ENCODE measurements at places on chromosomes 1 and 21.
A peak's percentile ranks its signal among the peaks of the same experiment; 100 is the strongest.

- DNase-seq = no peak
Observed at GRCh38 chr1:49199564-49199963, 422.9 kb upstream of the BEND5 start.

DNA sequence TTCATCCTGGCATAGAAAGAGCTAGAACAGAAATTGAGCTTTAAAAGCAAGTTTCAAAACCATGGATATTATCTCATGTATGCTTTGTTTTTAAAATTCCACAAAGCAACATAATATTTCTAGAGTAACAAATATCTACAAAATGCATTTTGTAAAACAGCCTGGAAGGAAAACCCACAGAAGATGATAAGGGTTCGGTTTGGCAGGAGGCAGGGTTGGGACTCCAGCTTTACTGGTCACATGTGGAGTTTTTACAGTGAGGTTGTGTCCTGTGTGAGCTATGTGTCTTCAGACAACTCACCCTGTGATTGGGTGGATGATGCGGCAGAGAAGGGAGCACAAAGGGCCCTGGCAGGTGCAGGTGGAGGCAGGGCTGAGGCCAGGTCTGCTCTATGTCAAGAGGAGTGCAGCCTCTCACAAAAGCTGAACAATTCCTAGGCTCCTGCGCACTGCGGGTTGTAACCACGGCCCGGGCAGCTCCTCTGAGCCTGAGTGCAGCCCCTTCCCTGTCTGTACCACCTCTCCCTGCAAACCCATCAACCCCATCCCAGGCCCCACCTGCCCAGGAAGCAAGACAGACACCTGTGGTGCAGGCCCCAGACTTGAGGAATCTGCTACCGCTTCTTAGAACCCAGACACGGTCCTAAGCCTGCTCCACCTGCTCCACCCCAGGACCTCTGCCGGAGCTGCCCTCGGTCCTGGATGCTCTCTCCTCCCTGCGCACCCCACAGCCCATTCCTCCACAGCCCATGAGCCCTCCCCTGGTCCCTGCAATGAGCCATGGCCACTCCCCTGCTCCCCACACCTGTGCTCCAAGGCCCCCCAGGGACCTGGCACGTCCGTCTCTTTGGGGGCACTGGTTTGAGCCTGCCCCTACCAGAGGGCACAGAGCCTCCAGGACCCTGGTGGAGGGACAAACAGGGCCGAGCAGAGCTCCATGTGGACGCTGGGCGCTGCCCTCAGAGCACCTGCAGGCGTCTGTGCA lies 2.8 kb upstream of the COL18A1 start:
- no peak for DNase-seq

- no peak for DNase-seq
Observed at GRCh38 chr1:192657760-192658159, 21.8 kb downstream of the RGS13 start.

DNA sequence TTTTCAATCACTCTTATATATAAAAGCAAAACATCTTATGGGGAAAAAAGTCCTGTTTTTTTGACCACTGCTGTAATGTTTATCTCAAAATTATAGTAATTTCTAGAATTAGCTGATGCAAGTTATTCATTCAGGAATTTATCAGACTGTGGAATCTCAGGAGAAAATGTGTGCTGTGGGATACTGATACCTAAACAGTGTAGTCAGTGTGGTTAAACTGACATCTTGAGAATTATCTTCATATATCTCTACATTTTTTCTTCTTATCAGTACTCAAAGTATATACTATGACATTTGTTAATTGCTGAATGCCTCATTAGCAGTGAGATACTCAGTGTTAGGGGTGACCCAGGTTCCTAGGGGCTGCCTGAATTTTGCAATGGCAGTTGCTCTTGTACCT lies 839.3 kb downstream of the KCNT2 start:
- DNase-seq = no peak

DNA sequence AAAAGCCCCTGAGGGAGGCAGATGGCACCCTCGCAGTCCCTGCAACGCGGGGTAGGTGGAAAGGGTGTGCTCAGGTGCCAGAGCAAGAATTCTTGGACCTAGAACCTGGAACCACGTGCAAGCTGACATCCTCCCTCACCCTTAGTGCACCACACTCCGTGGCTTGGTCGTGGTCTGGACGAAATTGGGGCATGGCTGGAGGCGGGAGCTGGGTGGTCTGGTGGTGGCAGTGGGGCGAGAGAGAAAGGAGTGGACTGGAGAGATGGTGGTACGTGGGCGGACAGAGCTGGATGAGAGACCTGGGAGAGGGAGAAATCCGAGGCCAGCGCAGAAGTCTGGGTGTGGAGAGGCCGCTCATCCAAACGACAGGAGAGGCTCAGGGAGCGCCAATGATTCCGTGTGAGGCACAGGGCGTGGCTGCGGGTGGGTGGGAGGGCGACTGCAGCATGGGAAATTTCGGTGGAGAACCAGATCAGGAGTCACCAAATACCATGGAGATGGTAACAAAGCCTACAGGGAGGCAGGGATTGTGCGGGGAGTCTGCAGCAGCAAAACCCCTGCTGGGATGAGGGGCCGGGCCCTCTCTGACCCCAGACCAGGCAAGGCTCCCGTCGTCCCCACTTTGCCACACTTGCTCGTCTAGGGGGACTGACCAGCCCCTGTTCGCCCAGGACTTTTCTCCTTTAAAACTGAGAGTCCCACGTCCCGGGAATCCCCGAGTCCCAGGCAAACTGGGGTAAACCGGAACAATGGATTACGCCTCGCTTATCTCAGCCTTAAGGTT lies 31.9 kb downstream of the CDCP2 start:
- DNase-seq = no peak

GRCh38 chr1:174359454-174359805 lies 88.3 kb upstream of the GPR52 start:
- no peak for DNase-seq

DNA sequence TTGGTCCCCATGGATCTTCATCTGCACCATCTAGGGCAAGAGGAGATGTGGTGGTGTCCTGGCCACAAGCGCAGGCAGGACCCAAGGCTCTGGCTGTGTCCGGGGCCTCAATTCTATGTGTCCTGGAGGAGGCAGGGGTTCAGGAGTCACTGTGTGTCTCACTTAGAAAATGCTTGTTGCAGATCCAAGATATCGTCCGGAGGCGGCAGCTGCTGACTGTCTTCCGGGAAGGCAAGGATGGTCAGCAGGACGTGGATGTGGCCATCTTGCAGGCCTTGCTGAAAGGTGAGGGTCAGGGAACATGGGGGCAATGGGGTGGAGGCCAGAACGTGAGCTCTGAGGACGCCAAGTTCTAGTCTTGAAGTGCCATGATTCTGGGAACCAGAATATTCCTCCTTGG lies 29.1 kb downstream of the TRPM2 start:
- no peak for DNase-seq

- DNase-seq = no peak
Observed at GRCh38 chr1:242836423-242836822, 311.9 kb upstream of the PLD5 start.

DNA sequence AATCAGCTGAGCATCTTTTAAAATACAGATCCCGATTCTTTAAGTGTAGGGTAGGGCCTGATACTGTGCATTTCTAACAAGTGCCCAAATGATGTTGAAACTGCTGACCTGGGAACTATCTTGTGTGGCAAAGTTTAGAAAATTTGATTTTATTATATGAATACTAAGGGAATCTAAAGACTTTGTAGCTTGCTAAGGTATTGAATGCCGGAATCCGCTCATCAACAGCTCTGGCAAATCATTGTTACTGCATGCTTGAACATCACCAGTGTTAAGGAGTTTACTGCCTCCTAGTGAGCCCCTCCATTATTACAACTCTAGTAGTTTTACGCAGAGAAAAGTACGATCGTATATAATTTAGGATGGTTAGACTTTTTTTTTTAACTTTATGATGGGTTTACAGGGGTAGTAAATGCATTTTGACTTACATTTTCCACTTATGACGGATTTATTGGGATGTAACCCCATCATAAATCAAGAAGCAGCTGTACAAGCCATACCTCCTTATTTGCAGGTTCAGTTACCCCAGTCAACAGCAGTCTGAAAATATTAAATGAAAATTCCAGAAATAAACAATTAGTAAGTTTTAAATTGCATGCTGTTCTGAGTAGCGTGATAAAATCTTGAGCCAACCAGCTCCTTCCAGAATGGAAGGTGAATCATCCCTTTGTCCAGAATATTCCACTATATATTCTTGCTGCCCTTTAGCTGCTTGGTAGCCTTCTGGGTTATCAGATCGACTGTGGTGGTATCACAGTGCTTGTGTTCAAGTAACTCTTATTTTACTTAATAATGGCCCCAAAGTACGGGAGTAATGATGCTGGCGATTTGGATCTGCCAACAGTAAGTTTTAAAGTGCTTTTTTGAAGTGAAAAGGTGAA lies 892 bp downstream of the TYW3 start:
- peak; percentile 72 for DNase-seq

GRCh38 chr1:95888941-95889390 lies 655.0 kb downstream of the RWDD3 start:
- no peak for DNase-seq
